WTC11 (cell line): ENCODE measurements at places on chromosomes 11 and 22.

- DNase-seq: no peak
- no peaks in the 10 kb centered on the region for H3K4me1 ChIP-seq
- peaks cover 93% of the 10 kb centered on the region for H3K27me3 ChIP-seq
- no peak overlapping the region for H3K4me3 ChIP-seq
Measured at GRCh38 chr22:22835771-22836291, 51.8 kb upstream of the IGLL5 start.

- H3K27ac ChIP-seq: no peak overlapping the region
- H3K36me3 ChIP-seq: peaks cover 20% of the 10 kb centered on the region
- H3K27me3 ChIP-seq: no peaks in the 10 kb centered on the region; the same call in 1 of the 2 replicates
Measured at GRCh38 chr11:74208507-74208906, 37.4 kb downstream of the PPME1 start.

DNA sequence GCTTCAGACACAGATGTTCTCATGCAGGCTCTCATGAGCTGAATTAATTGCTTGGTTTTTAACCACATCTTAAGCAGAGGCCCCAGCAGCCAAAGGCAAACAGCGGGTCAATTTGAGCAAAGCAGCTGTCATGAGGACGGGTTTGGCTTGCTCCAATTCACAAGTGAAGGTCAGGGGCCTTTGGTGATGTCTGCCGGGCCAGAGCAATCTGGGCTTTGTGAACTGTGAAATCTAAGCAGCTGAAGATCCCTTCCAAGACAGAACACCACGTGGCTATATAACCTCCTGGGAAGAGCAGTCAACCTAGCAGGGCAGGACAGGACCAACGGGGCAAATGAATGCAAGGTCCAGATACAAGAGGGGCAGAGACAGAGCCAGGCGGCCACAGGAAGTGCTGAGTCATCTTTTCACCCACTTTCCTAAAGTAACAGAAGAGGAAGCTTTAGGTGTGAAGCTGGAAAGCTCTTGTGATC is 187.3 kb upstream of the B3GAT1 start:
- H3K4me3 ChIP-seq: no peak overlapping the region
- H3K4me1 ChIP-seq: 0 out of 2 replicates have a peak, but pooled peaks cover 4% of the 10 kb centered on the region
- H3K27ac ChIP-seq: no peak overlapping the region
- no peaks in the 10 kb centered on the region for H3K36me3 ChIP-seq
- DNase-seq: no peak

- H3K4me1 ChIP-seq: peaks cover 4% of the 10 kb centered on the region; the same call in 1 of the 2 replicates
- H3K27ac ChIP-seq: no peak overlapping the region
- no peaks in the 10 kb centered on the region for H3K36me3 ChIP-seq
- DNase-seq: no peak
- no peak overlapping the region for H3K4me3 ChIP-seq
- H3K27me3 ChIP-seq: no peaks in the 10 kb centered on the region; the same call in 1 of the 2 replicates
Measured at GRCh38 chr11:69278091-69278867, 15.7 kb upstream of the MYEOV start.

DNA sequence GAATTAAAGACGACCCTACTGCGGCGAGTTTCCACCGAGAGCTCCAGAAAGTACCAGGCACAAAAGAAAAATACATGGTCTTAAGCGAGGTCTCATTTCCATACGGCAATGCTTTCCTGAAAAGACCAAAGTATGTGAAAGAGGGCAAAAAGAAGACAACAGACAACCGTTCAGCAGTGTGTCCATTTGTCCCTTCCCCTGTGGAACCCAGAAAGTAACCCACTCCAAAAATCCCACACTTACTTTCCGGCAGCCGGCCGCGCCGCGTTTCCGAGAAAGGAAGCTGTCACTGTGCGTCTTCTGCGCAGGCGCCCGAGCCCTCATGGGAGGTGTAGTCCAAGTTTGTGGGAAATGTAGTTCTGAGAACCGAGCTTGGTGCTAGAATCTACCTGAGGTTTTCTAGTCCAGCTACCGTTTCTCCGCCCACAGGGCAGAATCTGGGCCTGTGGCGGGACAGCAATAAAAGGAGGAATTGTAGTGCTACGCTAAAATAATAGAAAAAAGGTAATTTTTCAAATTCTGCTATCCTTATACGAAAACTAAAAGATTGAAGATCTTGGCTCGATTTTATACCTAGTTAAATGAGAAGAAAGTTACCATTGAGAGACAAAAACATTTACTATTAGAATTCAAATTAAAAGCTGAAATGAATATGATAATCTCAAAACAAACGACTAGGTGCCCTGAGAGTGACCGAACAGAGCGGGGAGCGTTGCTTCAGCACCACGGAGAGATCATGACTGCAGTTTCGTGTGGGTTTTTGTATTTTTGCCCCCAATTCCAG is at the start of gene PUS3:
Gene PUS3 (minus strand): TSS at position 280 of the 784 bp plus-strand sequence. CDS start 6,922 bp downstream, outside the sequence.
- peak within 1 kb of the TSS; percentile 93 for H3K27ac ChIP-seq
- DNase-seq: peak; percentile 87
- H3K4me3 ChIP-seq: peak within 1 kb of the TSS; percentile 96
- H3K4me1 ChIP-seq: peaks cover 10% of the 10 kb centered on the region

GRCh38 chr22:50705219-50705691 is 32.6 kb downstream of the SHANK3 start:
- H3K4me1 ChIP-seq: no peaks in the 10 kb centered on the region
- no peaks in the 10 kb centered on the region for H3K36me3 ChIP-seq
- no peak overlapping the region for H3K4me3 ChIP-seq

- no peak for DNase-seq
- H3K36me3 ChIP-seq: peaks cover 59% of the 10 kb centered on the region
- H3K27ac ChIP-seq: peak overlapping the region; percentile 77
Measured at GRCh38 chr11:65278356-65278755, 16.6 kb downstream of the POLA2 start.

DNA sequence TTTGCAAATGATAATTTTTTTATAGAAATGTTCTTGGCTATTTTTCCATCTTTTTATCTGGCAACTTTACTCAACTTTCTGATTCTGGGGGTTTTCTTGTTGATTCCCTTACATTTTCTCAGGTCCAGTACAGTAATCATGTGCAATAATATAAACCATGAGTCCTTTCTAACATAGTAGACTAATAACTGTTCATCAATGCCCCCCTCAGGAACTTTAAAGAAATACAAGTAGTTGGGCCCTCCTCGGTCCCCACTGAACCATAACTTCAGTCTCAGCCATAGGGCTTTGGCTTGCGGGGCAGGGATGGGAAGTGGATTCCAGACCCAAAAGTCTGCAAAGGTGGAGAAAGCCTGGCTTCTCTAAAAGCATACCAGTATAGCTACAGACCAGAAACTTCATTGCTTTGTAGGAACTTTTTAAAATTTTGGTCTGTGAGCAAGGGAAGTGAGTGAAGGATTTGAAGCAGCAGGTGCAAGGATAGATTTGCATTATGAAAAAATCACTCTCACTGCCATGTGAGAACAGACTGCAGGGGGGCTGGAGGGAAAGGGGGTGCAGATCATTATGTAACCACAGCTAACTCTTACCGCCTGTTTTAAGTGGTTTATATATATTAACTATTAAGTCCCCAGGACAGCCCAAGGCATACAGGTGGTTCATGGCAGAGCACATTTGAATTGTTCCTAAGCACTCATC is 10.4 kb upstream of the TUB start:
- H3K4me3 ChIP-seq: no peak overlapping the region
- H3K4me1 ChIP-seq: peaks cover 48% of the 10 kb centered on the region
- H3K36me3 ChIP-seq: no peaks in the 10 kb centered on the region

- H3K27me3 ChIP-seq: no peaks in the 10 kb centered on the region; the same call in 1 of the 2 replicates
- no peaks in the 10 kb centered on the region for H3K36me3 ChIP-seq
- H3K27ac ChIP-seq: no peak overlapping the region
Measured at GRCh38 chr22:48050836-48051235, 1288.4 kb downstream of the TBC1D22A start.

- no peak for DNase-seq
- H3K27ac ChIP-seq: peak overlapping the region; percentile 32; the same call in 1 of the 2 replicates
- H3K4me3 ChIP-seq: no peak overlapping the region
- H3K36me3 ChIP-seq: peaks cover 14% of the 10 kb centered on the region
- H3K4me1 ChIP-seq: peaks cover 53% of the 10 kb centered on the region
Measured at GRCh38 chr22:27876684-27877083, 42.4 kb downstream of the PITPNB start.

DNA sequence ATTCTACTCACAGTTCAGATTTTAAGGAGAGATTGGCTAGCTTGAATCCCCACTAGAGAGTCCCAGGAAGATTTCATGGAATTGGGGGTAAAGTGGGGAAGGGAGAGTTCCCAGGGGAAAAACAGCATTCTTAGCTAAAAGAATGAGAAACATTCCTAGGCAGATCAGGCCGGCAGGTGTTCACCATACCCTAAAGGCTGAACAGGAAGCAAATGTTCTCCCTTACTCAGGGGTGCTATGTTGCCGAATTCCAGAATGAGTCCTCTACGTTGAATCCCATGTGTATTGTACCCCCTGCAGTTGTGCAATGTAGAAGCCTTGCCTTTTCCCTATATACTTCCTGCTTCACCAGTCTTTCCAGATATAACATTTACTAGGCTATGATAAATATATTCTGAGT is 135.2 kb upstream of the NCAM1 start:
- peaks cover 28% of the 10 kb centered on the region for H3K36me3 ChIP-seq
- H3K4me3 ChIP-seq: no peak overlapping the region
- peaks cover 58% of the 10 kb centered on the region for H3K4me1 ChIP-seq
- peak overlapping the region; percentile 32 for H3K27ac ChIP-seq

GRCh38 chr11:8039530-8040260 is 41.3 kb upstream of the TUB start:
- H3K27ac ChIP-seq: no peak overlapping the region
- no peaks in the 10 kb centered on the region for H3K4me1 ChIP-seq
- H3K4me3 ChIP-seq: no peak overlapping the region
- no peak for DNase-seq
- H3K36me3 ChIP-seq: no peaks in the 10 kb centered on the region
- peaks cover under 1% of the 10 kb centered on the region for H3K27me3 ChIP-seq

DNA sequence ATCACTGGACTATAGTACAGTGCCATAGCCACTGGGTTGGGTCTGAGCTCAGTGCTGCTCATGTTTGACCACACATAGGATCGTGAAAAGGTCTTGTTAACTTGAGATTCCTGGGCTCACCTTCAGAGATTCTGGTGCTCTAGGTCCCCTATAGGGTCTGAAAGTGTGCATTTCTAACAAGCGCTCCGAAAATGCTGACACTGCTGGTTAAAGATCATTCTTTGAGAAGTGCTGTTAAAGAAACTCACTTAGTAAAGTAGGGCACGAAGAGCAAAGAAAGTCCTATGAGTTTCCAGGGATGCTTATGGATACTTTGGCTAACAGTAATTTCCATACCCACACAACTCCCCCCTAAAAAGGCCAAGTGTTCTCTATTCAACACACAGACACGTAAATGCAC is 108.1 kb upstream of the PAX6 start:
- no peaks in the 10 kb centered on the region for H3K27me3 ChIP-seq
- H3K36me3 ChIP-seq: no peaks in the 10 kb centered on the region
- no peaks in the 10 kb centered on the region for H3K4me1 ChIP-seq
- no peak overlapping the region for H3K4me3 ChIP-seq

- H3K4me3 ChIP-seq: no peak overlapping the region
- 0 out of 2 replicates have a peak overlapping the region, but pooled peaks have one; percentile 41 for H3K27ac ChIP-seq
- no peak for DNase-seq
- no peaks in the 10 kb centered on the region for H3K36me3 ChIP-seq
- no peaks in the 10 kb centered on the region for H3K4me1 ChIP-seq
Measured at GRCh38 chr11:133985981-133986944, 29.5 kb upstream of the IGSF9B start.

GRCh38 chr11:2215230-2215560 is 43.6 kb upstream of the TH start:
- H3K4me1 ChIP-seq: peaks cover 22% of the 10 kb centered on the region
- H3K27ac ChIP-seq: no peak overlapping the region
- H3K27me3 ChIP-seq: peaks cover 45% of the 10 kb centered on the region
- H3K36me3 ChIP-seq: peaks cover under 1% of the 10 kb centered on the region; the same call in 1 of the 2 replicates
- DNase-seq: no peak

DNA sequence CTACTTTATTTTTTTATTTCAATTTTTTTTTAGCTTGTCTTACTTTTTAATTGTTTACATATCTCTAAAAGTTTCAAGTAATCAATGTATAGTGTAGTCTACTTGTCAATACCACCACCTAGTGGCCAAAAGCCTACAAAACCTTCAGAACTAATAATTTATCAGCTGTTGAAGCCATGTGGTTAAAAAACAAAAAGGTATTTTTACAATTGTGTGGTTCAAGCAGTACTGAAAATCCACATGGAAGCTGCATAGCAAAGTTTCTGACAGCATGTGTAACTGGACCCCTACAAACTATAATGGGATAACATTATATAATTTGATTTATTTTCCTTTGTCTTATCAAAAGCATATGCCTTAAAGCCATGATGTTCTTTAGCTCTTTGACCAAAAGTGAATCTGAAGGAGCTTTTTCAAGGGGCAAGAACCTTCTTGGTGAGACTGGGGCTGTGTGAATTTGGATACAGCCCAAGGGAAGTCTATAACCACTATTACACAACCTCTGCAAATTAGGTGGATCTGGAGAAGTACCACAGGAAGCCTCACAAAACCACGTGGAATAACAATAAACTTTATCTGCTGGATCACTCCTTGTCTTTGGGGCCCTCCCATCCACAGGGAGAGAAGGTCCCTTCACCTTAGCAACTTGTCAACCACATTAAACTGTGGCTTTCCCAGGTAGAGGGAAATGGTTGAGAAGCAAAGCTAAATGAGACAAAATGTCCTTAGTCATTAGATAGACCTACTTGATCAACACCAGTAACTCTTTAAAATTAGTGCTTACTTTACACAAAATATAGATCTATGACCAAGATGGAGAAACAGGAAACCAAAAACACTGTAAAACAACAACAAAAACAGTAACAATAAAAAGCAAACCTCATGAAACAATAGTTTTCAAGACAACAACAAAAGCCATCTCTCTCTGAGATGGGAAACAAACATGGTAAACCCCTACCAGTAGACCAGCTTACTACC is 9.9 kb downstream of the NARS2 start:
- H3K4me3 ChIP-seq: no peak overlapping the region
- H3K27ac ChIP-seq: peak overlapping the region; percentile 1; the same call in 1 of the 2 replicates
- H3K27me3 ChIP-seq: no peaks in the 10 kb centered on the region
- no peak for DNase-seq

DNA sequence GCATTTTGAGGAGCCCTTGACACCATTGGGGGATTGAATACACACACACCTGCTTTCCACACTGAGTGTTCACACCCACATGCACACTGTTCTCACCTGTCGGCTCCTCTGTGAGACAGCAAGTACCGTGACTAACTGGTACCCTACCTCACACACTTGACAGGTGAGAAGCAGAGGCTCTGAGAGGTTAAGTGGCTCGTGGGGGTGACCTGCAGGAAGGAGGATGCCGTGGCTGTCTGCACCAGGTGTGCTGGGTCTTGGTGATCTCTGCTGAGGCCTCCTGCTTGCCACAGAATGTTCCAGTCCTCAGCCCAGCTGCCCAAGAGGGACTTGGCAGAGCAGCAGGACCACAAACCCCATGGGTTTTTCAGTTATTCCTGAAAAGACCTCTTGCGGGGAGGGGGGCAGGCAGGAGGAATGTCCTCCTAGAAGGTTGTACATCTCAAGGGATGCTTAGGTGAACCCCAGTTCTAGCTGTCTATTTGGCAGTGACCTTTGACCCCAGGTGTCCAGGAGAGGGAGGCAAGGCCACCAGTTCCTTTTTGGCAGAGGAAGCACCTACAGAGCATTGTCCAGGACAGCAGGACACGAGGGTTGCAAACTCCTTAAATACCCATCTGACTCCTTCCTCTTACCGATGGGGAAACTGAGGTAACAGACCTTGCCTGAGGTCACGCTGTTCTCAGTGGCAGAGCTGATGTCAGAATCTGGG is 66.0 kb downstream of the SHISAL1 start:
- no peak overlapping the region for H3K27ac ChIP-seq
- H3K27me3 ChIP-seq: no peaks in the 10 kb centered on the region
- H3K4me1 ChIP-seq: no peaks in the 10 kb centered on the region
- peaks cover 26% of the 10 kb centered on the region for H3K36me3 ChIP-seq
- no peak for DNase-seq
